ENCODE measurements at places on chromosomes 5 and 9.
A peak's percentile ranks its signal among the peaks of the same experiment; 100 is the strongest.

DNA sequence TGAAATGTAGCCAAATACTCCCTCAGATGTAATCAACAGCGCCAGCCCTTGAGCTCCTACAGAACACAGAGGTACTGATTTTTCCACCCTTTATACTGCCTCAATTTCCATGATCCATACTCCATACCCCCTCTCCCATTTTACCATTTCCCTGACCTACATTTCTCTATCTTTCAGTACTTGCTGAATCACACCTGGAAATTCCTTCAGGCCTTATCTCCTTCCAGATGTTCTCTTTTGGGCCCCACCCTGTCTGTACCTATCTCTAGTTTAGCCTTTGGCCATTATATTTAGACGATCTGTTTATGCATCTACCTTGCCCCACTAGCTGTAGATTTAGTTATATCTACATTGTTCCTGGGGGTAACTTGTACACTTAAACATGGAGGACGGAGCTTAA is 5.5 kb downstream of the NIM1K start:
- DNase-seq = no peak

- no peak for DNase-seq
Measured at GRCh38 chr5:77869116-77869798, 93.1 kb upstream of the TBCA start.

DNA sequence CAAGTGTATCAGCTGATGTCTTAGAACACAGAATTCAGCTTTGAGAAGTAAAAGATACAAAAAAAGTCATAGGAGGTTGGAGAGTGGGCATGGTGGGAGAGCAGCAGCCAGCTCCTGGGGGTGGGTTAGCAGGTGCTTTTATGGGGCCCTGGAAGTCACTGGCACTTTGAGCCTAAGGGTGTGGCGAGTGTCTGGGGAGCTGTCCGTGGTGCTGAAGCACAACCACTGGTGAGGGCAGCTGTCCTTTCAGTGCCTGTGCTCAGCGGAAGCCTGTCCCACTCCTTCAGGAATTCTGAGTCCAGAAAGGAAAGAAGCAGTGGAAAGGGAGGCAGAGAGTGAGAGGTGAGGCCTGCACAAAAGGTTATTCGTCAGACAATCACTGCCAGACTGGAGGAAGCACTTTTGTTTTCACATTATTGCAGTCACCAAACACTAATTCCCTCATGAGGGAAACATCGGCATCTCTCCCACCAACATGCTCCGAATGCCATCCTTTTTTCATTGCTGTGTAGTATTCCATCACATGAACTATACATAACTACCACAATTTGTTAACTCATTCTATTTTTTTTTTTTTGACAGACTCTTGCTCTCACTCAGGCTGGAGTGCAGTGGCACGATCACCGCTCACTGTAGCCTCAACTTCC is 59.4 kb upstream of the RAPGEF1 start:
- peak; percentile 72 for DNase-seq

GRCh38 chr9:106954558-106954957 is 91.6 kb downstream of the ZNF462 start:
- DNase-seq = no peak

DNA sequence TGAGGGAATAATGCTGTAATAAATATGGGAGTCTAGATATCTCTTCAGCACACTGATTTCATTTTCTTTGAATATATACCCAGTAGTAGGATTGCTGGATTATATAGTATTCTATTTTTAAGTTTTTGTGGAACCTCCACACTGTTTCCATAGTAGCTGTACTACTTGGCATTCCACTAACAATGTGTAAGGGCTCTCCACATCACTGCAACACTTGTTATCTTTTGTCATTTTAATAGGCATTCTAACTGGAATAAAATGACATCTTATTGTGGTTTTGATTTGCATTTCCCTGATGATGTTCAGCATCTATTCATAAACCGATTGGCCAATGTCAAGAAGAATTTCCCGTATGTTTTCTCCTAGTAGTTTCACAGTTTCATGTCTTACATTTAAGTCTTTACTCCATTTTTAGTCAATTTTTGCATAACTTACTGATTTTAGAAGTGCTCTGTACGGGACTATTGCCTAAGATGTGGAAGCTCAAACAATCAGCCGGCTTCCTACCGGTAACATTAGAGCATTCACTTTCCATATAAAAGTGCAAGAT is 1078.8 kb downstream of the TAF11L14 start:
- no peak for DNase-seq

DNA sequence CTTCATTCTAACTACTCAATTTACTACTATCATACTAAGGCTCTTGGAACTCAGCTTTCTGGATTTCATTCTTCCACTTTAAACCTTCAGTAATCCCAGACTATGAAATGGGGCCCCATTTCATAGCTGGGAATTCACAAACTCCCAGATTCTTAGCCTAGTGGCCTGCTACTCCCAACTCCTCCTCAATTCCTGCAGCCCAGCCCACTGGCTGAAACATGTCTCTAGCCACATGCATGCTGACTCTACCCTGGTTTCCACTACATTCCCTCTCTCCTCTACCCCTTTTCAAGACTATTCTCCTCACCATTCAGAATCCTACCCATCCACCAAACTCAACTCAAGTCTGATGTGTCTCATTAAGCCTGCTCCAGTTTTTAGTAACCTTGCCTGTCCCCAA is 370.6 kb downstream of the BNC2 start:
- no peak for DNase-seq

- no peak for DNase-seq
Measured at GRCh38 chr5:34450338-34450737, 205.8 kb upstream of the RAI14 start.

DNA sequence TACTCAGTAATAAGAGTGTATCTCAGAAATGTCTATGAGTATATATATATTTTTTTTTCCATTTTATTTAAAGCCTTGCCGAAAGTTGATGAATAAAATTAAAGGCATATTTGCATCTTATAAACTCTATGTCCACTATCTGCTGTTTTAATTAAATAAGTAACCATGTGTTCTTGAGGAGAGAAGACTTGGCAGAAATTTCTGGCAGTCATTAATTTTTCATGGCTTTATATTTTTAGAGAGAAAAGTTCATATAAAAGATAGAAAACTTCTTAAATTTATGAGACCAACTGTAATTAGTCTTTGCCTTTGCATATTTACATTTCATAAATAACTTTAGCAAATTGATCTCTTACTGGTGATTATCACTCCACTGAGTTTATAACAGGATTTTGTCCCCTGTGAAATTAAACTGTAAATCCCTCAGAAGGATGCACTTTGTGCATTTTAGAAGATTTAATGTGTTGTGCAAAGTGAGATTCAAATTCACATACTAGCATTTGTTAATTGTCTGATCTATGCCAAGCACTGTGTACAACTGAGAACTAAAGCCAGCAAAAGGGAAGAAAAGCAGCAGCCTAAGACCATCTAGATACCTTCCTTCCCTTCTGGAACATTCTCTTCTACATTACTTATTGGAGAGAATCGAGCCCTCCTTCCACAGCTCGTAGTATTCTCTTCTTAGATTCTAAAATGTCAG is 108.7 kb downstream of the SNCAIP start:
- no peak for DNase-seq

- DNase-seq = no peak
Measured at GRCh38 chr5:6833406-6833805, 120.2 kb downstream of the TENT4A start.

DNA sequence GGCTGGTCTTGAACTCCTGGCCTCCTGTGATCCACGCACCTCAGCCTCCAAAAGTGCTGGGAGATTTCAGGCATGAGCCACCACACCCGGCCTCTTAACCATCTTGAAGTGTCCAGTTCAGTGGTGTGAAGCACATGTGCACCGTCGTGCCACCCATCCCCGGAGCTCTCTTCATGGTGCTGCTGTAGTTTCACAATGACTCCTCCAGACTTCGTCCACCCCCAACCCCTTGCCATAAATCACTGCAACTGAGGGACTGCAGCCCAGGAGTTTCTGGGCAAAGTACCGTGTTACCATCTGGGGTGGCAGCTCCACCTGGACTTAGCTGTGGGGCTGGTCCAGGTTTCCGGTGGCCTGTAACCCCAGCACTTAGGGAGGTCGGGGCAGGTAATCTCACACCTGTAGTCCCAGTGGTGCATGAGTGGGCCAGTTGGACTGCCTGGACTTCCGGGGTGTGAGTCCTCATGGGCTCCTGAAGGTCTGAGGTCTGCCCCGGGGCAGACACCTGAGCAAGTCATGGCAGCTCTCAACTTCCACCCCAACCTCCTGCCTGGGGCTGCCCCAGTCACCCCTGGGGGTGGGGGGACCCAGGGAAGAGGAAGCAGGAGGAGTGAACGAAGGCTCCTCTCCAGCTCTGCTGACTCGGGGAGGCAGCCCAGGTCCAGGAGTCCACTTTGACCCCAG is 6.6 kb upstream of the N4BP3 start:
- no peak for DNase-seq

- no peak for DNase-seq
Measured at GRCh38 chr9:110130211-110130610, 77.7 kb downstream of the C9orf152 start.

DNA sequence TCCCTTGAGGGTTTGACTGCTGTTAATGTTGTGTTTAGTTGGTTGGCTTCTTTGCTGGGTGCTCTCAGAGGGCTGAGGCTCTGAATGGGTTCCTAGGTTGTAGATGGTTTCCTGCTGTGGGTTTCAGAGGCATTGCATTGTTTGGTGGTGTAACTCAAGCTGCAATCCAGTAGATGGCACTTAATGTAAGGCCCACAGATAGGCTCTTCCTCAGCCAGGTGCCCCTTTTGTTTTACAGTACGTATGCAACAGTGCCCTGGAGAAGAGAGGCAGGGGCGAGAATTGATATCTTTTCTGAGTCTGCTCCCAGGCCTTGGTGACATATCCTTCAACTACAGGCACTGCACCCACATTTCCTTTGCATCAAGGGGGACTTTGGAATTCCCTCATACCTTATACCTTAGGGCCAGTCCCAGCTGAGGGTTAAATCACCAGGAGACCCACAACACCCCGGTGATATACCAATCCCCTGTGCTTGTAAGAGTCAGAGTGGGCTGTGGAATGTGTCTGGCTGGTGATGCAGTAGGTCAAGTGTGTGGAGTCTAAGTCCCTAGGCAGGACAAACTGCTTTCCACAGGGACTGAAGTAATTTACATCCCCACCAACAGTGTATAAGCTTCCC is 7.0 kb upstream of the UGT3A2 start:
- no peak for DNase-seq

GRCh38 chr5:68529581-68529980 is 314.0 kb downstream of the PIK3R1 start:
- DNase-seq = no peak
